Bronchus fibroblast of lung (primary cell): ENCODE measurements at places on chromosomes 7 and 10. TPM values are rescaled to one million over a fixed set of nuclear protein-coding genes. Genes with fewer than 3 reads are reported as not detected.

TSPAN15 gene
- under 0.01 and 0.30 TPM in 2 replicates for total RNA-seq

LIPJ gene
- total RNA-seq, result not detected in 2 replicates

TMEM236 gene
- total RNA-seq, result not detected in 2 replicates

DCLRE1A gene
- total RNA-seq, result 5.5 and 7.2 TPM in 2 replicates

STK31 gene
- not detected in 2 replicates for total RNA-seq

LHPP gene
- total RNA-seq, result 4.7 and 6.4 TPM in 2 replicates

GRM3 gene
- not detected in 2 replicates for total RNA-seq

ARHGEF35 gene
- total RNA-seq, result 0.84 and 0.89 TPM in 2 replicates

NACAD gene
- 3.6 and 4.2 TPM in 2 replicates for total RNA-seq

CLDN3 gene
- not detected in 2 replicates for total RNA-seq

SUN1 gene
- 99.0 and 124 TPM in 2 replicates for total RNA-seq

HABP2 gene
- total RNA-seq, result not detected in 2 replicates

HOXA7 gene
- total RNA-seq, result 3.9 and 4.2 TPM in 2 replicates
